ENCODE measurements at places on chromosomes 7 and 10.

- no peak for DNase-seq
Measured at GRCh38 chr7:264541-265191, 25.3 kb upstream of the FOXL3 start.

GRCh38 chr7:27375958-27376357 is 133.4 kb downstream of the EVX1 start:
- no peak for DNase-seq

GRCh38 chr10:93293999-93294398 is 188.1 kb downstream of the MYOF start:
- DNase-seq: no peak

GRCh38 chr10:114990586-114990985 is 52.6 kb downstream of the TRUB1 start:
- DNase-seq: no peak

GRCh38 chr10:78277314-78278057 is 243.8 kb downstream of the RPS24 start:
- no peak for DNase-seq

DNA sequence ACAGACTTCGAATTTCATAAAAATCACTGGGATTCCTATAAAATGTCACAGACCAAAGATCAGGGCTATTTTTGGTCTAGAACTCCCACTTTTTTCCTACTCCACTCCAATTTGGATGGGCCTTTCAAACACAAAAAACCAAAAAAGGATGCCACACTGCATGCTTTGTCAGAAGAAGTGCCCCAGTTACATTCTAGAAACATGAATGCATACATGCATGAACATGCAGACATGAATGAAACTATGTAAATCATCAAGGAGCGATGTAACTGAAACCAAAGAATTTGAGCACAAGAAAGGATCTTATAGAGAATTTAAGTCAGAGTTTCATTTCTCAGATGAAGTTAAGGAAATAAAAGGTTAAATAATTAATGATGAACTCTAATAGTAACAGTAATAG is 31.8 kb upstream of the FAM133B start:
- no peak for DNase-seq

GRCh38 chr10:112442063-112442462 is 4.7 kb downstream of the ZDHHC6 start:
- DNase-seq: no peak

GRCh38 chr7:107691716-107692115 is 31.1 kb downstream of the SLC26A4 start:
- DNase-seq: no peak

All from right renal pelvis (tissue), 4 donors.